Activated CD4-positive, alpha-beta T cell treated with anti-CD3 and anti-CD28 coated beads for 4 hours (primary cell): ENCODE measurements at places on chromosomes 1 and 21.

DNA sequence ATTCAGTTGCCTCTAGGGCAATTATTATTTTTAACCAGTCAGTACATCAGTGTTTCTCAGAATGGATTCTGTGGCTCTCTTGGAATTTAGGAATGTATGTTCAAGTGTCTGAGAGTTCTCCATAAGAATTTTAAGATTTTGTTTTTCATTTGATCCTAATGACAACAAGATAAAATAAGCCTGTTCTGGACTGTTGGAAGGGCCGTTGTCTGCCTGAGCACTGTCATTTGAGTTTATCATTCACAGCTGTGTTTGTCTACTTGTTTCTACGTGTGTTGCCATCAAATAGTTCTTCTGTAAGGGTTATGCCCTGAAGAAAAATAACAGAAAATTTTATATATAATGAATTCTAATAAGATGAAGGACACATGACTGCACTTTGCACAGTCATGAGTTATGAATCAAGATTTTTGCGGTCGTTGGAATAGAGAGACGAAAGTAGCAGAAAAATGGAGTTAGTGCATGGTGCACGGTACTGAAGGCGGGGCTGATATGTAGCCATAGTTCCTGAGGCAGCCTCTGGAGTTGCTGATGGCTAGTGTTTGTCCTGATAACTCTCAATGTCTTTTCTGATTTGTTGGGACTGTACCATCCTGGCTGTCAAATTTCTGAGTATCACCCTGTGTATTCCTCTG lies 92.5 kb downstream of the NOS1AP start:
- DNase-seq = no peak

DNA sequence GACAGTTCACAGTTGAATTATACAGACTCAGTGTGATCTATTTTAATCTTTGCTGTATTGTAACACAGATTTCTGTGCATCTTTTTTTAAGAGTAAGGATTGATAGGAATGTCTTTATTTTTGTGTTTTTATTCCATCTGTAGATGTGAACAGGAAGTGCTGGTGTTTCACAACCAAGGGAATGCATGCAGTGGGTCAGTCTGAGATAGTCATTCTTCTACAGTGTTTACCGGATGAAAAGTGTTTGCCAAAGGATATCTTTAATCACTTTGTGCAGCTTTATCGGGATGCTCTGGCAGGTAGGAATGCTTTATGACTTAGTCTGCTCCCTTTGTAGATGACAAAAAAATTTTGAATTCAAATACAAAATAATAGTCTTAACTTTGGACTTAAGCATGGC lies 84.5 kb downstream of the CC2D1B start:
- DNase-seq = no peak

DNA sequence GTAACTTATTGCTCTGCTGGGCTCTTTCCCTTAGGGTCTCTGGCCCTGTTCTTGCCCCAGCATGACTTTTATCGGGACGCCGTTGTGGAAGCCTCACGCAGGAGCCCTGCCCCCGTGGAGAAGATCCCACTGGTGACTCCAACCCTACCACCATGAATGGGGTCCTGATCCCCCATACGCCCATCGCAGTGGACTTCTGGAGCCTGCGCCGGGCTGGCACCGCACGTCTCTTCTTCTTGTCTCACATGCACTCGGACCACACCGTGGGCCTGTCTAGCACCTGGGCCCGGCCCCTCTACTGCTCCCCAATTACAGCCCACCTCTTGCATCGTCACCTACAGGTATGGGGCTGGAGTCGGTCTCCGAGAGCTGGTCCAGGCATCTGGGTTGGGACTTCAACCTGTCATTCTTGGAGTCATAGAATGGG lies 322 bp downstream of the DCLRE1B start:
- DNase-seq = no peak

- no peak for DNase-seq
Measured at GRCh38 chr1:87584586-87584985, 255.9 kb downstream of the LMO4 start.

- no peak for DNase-seq
Measured at GRCh38 chr1:101483982-101484688, 247.3 kb downstream of the S1PR1 start.

DNA sequence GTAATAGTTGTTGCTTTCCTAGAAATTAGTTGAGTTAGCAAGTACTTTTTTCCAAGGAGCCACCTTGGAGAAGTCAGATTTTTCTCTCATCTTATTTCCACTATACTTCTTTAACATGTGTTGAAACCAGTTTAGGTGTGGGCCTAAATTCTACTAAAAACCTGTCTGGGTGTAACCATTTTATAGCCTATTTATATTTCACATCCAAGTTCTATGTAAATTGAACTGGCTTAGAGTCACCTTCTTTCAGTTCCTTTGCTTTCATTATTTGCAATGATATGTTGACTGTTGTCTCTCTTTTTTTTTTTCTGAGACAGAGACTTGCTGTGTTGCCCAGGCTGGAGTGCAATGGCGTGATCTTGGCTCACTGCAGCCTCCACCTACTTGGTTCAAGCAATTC lies 195.6 kb downstream of the CLEC20A start:
- no peak for DNase-seq

DNA sequence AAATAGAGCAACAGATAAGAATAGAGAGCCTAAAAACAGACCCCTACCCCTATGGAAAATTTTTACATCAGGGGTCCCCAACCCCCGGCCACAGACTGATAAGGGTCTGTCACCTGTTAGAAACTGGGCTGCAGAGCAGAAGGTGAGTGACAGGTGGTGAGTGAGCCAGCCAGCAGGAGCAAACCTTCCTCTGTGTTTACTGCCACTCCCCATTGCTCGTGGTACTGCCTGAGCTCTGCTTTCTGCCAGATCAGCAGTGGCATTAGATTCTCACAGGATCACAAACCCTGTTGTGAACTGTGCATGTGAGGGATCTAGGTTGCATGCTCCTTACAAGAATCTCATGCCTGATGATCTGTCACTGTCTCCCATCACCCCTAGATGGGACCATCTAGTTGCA lies 174.1 kb downstream of the FOXD2 start:
- DNase-seq = no peak

GRCh38 chr1:163055005-163055404 lies 14.2 kb upstream of the RGS4 start:
- no peak for DNase-seq

GRCh38 chr1:151085953-151086559 lies 15.5 kb downstream of the GABPB2 start:
- DNase-seq = no peak

DNA sequence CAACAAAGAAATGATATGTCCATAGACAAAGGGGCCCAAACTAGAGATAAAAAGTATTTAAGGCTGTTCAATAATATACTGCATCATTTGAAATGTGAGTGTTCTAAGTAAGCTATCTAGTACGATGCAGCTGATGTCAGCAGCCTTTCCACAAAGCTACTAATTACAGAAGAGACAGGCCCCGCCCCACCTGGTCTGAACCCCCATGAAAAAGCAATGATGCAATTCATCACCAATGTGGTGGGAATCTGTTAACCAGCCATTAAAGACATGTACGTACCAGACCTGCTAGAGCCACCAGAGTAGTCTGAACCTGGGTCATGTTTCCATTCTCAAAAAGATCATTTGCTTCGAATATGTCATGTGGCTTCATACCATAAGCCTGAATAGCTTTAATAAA lies 25.1 kb downstream of the CNN3 start:
- no peak for DNase-seq

GRCh38 chr1:47374501-47374900 lies 40.9 kb downstream of the CMPK1 start:
- DNase-seq = no peak

DNA sequence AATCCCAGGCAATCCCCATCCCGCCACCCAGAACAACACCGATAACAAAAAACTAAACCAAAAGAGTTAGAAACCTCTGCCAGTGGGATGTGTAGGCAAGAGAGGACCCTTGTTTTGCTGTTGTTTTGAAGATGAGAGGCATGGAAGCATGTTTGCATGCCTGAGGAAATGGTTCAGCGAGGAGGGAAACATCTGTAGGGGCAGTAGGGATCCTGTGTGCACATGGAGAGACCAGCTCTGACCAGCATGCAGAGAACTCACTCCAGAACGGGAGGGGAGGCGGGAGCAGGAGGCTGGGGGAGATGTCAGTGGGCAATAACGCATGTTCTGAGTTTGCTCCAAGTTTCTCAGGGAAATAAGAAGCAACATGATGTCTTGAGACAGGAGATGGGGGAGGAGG lies 5.3 kb downstream of the CLDN14 start:
- DNase-seq = no peak

DNA sequence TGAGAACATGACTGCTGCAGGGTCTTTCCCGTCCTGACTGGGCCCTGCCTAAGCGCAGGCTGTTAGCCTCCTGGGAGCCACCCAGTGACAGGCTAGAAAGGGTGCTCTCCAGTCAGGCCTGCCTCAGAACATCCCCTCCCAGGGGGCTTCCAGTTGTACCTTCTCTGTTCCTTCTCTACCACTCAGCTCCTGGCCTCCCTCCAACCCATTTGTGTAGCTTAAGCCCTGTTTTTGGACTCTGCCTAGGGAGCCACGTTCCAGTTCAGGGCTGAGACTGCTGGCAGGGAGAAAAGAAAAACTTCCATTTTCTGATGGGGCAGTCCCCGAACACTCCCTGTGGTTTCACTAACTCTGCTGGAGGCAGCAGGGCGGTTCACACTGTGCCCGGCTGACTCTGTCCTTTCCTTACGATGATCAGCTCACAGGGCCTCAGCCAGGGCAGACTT lies 15.3 kb upstream of the POU3F1 start:
- no peak for DNase-seq

DNA sequence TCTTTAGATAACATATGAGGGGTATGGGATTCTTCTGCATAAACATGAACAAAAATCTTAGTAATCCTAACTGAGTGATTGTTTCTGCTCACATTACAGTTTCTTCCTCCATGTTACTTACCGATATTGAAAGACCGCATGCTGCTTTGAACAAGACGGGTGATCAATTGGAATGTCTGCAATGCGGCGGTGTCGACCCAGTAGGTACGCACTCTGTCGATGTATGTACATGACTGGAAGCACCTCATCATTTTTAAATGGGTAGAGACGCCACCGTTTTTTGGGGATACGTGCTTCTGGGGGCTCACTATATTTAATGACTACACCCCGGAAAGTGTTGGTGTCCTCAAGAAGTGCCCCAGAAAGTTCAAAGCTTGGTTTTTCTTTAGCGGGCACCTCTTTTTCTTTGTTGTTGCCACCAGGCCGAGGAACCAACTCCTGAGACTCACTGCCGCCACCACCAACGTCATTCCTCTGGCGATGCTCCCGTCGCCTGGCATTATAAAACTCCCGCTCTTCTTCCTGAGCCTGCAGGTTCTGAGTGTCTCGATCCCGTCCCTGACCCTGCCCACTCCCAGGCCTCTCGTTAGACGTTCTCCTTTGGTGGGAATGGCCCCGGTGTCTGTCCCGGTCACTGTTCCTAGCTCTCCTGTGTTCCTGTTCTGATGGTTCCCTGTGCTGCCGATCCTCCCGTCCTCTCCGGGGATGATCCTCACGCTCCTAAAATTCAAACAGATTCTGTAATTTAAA lies 13.9 kb downstream of the SNIP1 start:
- no peak for DNase-seq

GRCh38 chr1:24903011-24903461 lies 27.0 kb downstream of the RUNX3 start:
- no peak for DNase-seq

DNA sequence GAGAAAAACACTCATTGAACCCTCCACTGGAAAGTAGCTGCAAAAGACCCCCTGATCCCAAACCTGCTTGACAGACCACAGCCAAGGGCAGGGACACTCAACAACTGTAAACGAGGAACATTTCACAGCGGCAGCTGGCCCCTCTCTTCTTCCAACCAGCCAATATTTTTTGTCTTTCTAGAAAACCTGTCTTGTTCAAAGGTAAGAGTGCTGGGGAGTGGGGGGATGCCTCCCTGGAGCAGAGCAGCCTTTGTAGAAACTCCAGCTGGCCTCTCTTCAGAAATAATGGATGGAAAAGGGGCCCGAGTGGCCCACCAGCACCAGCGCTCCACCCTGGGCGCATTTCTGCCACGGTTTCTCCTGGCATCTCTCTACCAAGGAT lies 384.0 kb downstream of the RRAGC start:
- no peak for DNase-seq

DNA sequence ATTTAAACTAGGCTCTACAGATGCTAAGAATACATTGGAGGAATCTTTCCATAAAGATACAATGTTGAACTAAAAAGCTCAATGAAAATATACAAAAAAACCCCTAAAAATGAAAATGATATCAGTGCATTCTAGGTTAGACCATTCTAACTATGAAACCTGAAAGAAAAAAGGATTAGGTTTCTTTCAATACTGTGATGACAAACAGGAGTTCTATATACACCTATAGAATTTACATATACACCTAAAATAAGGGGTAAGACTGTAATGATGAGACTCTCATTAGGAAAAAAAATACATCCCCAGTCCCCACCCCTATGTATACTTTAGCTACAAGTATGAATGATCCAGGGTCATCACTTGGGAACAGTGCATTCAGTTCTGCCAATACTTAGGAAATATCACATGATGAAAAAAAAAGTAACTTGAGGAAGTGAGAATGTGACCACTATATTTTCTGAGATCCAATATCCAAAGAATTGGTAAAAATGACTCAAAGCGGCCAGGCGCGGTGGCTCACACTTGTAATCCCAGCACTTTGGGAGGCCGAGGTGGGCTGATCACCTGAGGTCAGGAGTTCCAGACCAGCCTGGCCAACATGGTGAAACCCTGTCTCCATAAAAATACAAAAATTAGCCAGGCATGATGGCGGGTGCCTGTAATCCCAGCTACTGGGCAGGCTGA lies 26.3 kb downstream of the SELENOF start:
- DNase-seq = no peak

- DNase-seq = no peak
Measured at GRCh38 chr1:70902211-70902610, 145.4 kb downstream of the PTGER3 start.

DNA sequence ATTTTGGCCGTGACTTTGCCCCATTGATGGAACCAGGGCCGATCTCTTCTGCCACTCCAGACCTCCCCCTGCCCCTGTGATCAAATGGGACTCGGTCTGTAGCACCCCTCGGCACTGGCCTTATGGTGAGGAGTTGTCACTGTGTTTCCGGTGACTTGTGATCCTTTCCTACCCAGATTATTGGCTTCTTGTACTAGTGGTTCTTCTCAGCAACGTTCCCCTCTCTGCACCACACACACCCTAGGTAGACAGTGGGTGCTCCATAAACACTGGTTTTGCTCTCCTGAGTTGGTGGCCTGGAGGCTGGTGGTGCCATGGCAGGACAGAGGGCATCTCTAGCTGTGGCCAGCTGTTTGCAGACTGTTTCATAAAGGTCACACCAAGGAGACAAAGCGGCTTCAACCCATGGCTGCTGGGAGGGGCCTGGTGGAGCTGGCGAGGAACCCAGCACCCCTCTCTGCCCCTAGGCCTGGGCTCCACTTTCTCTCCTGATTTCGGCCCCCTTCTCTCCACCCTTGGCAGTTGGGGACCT lies 50.7 kb downstream of the DHRS3 start:
- DNase-seq = no peak

DNA sequence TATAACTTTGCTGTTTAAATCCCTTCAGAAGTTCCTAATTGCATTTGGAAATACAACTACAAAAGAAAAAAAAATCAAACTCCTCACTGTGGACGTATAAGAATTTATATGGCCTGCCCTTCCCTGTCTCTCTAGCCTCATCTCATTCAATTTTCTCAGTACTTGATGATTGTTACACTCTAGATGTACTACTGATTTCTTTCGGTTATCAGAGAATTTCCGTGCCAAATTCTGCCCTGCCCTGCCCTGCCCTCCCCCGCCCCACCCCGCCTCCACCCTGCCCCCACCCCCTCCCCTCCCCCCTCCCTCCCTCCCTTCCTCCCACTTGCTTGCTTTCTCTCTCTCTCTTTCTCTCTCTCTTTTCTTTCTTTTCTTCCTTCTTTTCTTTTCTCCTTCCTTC lies 71.7 kb upstream of the MPC2 start:
- DNase-seq = no peak
